Progenitor cell of endocrine pancreas (in vitro differentiated cells): ENCODE measurements at places on chromosomes 4 and X. TPM values are rescaled to one million over a fixed set of nuclear protein-coding genes. Genes with fewer than 3 reads are reported as not detected.

Gene HSFX3
- total RNA-seq = not detected in 2 replicates

DNA sequence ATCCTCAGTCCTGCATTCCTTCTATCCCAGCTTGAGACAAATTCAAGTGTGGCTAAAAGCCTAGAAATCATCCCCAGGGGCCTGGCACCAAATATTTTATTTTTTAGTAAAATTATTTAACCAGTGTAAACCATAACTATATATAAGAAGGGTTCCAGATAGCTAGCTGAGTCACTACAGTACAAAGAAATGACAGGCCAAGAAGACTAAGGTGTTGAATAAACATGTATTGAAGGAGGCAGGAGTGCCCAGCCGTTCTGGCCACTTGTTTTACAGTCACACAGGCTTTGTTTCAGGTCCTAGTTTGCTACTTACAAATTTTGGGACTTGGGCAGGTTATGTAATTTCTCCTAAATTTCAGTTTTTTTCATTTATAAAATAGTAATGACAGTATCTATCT lies 225.9 kb upstream of the PITX2 start:
- DNase-seq = no peak

- no peak for DNase-seq
Observed at GRCh38 chrX:38061335-38061734, 55.0 kb downstream of the SYTL5 start.

DNA sequence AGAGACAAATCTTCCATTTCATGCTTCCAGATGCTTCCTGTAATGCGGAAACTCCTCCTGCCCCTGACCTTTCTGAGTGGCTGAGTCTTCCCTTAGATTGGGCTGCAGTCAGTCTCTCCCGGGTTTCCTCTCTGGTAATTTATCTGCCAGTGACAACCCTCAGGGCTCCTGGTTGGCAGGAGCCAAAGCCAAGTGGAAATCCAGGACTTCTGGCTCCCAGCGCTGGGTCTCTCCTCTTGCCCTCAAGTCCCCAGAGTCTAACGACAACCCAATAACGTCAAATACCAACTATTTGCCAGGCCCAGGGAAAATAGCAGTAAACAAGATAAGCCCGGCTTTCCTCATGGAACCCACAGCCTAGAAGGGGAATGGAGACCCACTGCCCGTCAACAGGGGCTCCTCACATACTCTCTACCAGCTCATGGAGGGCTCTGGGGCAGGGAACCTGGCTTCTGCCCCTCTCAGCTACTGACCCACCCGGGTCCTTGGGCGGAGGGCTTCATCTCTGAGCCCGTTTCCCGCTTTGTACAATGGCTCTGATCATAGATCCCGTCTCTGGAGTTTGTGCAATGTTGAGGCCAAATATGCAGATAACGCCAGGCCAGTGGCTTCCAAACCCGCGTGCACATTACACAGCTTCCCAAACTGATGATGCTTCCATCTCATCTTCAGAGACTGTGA lies 1.1 kb upstream of the TBC1D14 start:
- no peak for DNase-seq

- DNase-seq = no peak
Observed at GRCh38 chr4:38131371-38132091, 171.3 kb downstream of the PTTG2 start.
